ENCODE measurements at places on chromosomes 12 and 14.

DNA sequence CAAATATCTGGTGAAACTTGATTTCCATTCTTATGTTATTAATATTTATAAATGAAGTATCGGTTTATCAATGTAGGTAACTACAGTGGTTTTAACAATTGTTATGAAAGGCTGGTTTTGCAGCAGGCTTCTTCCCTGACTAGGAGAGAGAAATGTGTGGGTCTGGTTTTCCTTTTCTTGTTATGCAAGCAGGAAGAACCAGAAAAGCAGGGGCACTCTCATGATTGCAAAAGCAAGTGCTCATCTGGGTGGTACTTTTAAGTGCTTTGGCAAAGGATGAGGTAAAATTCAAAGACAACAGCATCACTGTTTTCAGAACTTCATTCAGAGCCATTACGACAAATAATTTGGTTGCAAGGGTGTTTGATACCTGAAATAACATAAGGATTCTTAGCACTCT lies 105.6 kb downstream of the PTPRO start:
- no peak for DNase-seq

DNA sequence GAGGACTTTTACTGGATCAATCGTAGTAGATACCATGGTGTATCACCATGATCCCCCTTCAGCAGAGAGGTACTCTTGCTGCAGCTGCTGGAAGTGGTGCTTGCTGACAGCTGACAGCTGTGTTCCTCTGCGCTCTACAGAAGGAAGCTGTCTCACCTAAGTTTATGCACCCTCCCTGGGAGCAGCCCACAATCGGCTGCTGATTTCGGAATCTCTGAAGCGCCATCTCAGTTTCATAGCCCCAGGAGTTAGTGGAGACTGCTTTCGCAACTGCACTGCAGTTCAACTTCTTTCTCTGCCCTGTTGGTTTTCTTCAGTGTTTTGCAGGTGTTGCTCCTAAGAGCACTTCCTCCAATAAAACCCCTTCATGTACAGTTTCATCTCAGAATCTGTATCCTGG lies 237.9 kb downstream of the PAWR start:
- no peak for DNase-seq

- DNase-seq = no peak
Measured at GRCh38 chr12:118821386-118821925, 159.9 kb upstream of the SRRM4 start.

DNA sequence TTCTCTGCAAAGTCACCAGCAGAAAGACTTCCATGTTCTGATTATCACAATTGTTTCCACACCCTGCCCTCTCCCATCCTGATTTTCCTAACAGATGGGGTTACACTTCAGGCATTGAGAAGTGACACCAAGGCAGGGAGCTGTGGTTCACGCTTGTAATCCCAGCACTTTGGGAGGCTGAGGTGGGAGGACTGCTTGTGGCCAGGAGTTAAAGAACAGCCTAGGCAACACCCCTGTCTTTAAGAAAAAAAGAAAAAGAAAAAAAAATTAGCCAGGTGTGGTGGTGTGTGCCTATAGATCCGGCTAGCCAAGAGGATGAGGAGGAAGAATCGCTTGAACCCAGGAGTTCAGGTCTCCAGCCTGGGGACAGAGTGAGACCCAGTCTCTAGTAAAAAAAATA lies 5.2 kb downstream of the PPP1CC start:
- DNase-seq = no peak

GRCh38 chr12:4562034-4562657 lies at the start of gene DYRK4:
Gene DYRK4, plus strand, starts transcription at chr12:4562208. Its CDS starts 38 bp downstream, at chr12:4562246.
- DNase-seq = no peak

- DNase-seq = no peak
Measured at GRCh38 chr14:94923786-94924185, 153.9 kb upstream of the GSC start.

GRCh38 chr12:114547636-114548035 lies 136.3 kb downstream of the TBX3 start:
- no peak for DNase-seq

DNA sequence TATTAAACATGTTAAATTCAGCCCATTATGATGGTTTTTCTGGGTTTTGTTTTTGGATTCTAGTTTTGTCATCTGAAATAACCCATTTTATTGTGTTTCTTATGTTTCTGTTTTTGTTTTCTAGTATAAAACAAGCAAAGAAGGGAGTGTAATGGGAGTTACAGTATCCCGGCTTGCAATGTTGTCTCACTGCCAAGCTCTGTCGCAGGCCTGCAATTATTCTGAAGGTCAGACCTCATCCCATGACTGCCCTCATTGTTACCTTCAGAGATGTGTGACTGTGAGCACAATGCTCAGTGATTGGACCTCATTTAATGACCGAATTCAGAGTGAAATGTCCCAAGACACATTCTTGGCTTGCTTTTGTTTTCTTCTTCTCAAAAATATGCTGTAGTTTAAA lies 73.0 kb upstream of the ATF1 start:
- DNase-seq = no peak

- DNase-seq = no peak
Measured at GRCh38 chr14:106509176-106509575, 982.8 kb downstream of the TMEM121 start.

- DNase-seq = no peak
Measured at GRCh38 chr12:9943240-9943639, 11.1 kb upstream of the CLEC2A start.

- peak; percentile 28 for DNase-seq
Measured at GRCh38 chr14:95885866-95886265, 9.2 kb downstream of the TUNAR start.

- DNase-seq = no peak
Measured at GRCh38 chr14:69096781-69097475, 56.0 kb downstream of the DCAF5 start.

DNA sequence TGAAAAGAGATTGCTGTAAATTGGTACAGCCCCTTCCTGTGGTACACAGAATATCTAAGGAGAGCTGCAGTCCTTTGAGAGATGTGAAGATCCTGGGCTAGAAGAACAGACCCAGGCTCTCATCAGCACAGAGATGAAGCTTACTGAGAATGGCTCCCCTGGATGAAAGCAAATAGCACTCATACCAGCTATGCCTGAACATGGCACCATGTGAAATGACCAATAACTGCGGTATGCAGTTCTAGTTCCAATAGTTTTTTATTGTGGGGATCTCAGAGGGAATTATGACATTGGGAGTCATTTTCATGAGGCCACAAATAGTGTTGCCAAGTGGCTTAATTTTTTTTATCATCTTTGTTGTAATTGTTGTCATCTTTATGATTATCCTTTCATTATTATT lies 15.4 kb upstream of the TRHDE start:
- no peak for DNase-seq

GRCh38 chr12:4556735-4557530 lies 5.1 kb upstream of the DYRK4 start:
- DNase-seq = no peak

- DNase-seq = peak; percentile 23
Measured at GRCh38 chr14:91509083-91509877, 830 bp downstream of the PPP4R3A start.

DNA sequence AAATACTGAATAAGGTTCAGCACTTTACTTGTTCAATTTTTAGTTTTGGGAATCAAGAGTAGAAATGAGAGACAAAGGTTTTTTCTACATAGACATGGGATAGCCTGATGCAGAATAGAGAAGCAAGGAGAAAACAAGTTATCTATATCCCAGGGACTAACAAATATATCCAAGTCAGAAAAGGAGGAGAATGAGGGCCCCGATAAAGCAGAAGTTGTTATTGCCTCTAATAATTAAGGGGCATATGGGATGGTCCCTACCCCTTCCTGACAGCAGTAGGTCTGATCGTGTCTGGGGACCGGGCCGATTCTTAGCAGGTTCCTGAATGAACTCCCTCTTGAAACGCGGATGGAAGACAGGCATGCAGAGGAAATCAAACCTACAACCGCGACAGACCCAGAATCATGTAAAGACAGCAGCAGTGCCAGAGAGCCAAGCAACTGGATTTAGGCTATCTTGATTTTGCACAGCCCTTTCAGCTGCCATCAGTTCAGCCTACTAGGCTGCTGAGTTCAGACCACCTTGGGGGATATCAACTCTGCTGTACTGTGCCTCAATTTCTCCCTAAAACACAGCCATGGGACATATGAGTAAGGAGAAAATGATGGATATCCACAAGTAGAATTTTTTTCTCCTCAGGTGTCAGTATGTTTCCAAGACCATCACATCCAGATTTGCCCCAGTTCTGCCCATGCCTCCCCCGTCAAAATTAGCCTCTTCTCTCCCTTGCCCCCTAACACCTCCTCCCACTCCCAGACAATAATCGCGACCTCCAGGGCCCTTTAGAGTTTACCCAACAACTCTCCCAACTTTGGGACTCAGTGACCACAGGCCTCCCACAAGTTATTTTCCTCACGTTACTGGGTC lies 706 bp downstream of the PRMT5 start:
- DNase-seq = no peak

DNA sequence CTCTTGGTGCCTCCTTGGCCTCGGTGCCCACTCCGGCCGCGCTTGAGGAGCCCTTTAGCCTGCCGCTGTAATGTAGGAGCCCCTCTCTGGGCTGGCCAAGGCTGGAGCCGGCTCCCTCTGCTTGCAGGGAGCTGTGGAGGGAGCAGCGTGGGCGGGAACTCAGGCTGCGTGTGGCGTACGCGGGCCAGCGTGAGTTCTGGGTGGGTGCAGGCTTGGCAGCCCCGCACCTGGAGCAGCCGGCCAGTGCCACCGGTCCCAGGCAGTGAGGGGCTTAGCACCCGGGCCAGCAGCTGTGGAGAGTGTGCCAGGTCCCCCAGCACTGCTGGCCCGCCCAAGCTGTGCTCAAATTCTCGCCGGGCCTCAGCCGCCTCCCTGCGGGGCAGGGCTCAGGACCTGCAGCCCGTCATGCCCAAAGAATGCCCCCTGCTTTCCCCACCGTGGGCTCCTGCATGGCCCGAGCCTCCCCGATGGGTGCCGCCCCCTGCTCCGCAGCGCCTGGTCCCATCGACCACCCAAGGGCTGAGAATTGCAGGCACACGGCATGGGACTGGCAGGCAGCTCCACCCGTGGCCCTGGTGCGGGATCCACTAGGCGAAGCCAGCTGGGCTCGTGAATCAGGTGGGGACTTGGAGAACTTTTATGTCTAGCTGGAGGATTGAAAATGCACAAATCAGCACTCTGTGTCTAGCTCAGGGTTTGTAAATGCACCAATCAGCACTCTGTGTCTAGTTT lies 129.2 kb downstream of the PAWR start:
- DNase-seq = no peak

DNA sequence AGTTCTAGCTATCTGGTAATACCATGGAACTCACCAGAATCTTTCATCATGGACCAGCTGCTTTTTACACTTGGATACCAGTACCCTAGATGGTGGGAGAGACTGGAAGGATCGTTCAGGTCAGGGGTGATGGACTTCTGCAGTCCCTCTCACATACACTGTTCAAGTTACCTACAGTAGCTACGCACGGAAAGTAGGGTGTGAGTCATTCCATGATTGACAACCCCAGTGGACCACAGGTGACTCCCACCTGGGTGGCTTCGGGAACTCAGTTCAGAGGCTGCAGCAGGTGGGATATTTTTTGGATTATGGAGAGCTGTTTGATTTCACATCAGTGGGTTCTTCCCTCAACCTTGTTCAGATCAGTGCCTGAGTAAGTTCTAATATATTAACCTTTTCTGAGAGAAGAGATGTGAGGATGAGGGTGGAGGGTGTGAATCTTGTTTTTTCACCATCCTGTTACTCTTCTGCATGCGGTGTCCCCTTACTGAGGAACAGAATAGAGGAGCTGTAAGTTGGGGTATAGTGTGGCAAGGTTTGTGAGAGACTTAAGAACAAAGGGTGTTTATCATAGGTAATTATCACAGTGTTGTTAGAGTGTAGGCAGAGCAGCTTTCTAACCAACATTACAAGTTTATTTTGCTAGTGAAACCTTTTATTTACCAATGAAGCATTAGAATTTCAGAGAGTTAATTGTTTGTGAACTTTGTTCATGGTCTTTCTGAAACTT lies 39.6 kb downstream of the PRKCH start:
- no peak for DNase-seq

GRCh38 chr14:81276073-81277069 lies 55.6 kb upstream of the GTF2A1 start:
- DNase-seq = peak; percentile 8

DNA sequence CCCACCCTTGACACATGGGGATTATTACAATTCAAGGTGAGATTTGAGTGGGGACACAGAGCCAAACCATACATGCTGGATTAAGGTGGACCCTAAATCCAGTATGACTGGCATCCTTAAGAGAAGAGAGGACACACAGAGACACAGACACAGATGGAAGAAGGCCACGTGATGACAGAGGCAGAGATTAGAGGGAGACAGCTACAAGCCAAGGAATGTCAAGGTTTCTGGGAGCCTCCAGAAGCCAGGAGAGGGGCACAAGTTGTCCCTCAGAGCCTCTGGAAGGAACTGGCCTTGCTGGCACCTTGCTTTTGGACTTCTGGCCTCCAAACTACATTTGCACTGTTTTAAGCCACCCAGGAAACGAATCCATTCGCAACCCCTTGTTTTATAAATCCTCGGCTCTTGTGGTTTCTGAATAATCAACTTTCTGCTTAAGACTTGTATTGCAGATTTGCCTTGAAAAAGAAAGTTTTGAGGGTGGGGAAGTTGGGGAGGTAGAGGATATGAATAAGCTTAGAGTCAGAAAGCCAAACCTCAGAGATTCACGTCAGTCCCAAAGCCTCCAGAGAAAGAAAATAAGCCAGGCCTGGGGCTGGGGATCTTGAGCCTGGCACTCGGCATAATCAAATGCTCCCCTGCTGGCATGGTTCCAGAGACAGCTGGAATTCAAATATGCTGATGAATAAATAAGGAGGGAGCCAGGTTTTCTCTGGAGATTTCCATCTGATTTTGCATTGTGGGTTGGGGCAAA lies 224.2 kb upstream of the PWP1 start:
- DNase-seq = no peak

- no peak for DNase-seq
Measured at GRCh38 chr12:72075401-72075800, 136.8 kb downstream of the TPH2 start.

GRCh38 chr12:130401703-130402102 lies 64.0 kb downstream of the PIWIL1 start:
- no peak for DNase-seq

DNA sequence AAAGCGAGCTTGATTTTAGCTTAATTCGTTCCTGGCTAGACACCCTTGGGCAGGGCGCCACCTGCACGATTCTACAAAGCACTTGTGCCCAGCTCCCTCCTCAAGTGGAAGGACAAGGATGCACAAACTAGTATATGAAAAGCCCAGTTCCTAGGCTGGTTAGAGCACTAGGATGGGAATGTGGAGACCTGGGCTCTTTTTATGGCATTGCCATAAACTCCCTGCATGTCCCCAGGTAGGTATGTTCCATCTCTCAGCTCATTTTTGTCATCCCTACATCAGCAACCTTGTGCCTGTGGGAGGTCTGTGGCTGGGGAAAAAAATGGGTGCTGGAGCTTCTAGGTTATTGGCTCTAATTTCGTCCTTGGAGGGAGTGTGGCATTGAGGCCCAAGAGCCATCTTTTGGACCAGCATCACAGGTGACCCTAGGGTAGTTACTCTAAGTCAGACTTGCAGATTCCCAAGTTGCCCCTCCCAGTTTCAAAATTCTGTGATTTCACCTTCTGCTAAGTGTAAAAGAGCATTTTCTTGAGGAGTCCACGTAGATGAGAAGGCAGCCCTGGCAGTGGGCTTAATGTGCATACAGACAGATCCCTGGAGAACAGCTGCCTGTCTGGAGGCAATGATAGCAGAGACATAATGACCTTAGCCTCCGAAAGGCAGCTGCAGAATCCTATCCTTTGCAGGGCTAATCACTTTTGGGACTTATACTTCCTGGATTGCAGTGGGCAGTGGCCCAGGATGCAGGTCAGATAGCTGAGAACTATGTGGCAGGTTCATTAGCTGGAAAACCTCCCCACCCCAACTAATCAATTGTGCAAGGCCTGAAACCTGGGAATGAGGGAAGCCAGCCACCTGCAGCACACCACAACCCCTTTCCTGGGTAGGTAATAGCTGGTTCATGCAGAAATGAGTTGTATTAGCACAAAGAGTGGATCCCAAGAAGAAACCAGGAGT lies 47.6 kb upstream of the BDKRB2 start:
- DNase-seq = no peak

All from NCI-H1092 treated with DMSO at 0.1 percent for 48 hours (cell line).